Activated CD4-positive, alpha-beta T cell treated with anti-CD3 and anti-CD28 coated beads, Interleukin-2, amount 10 ng/mL, durations not matched to agents 7 days and 5 days (primary cell): ENCODE measurements at places on chromosomes 4 and X. TPM values are rescaled to one million over a fixed set of nuclear protein-coding genes. Genes with fewer than 3 reads are reported as not detected.

Gene NWD2
- total RNA-seq: not detected

GRCh38 chr4:11494232-11494631, 65.5 kb upstream of the HS3ST1 start:
- no peak for DNase-seq

GRCh38 chrX:135256923-135257322, 5.1 kb downstream of the ETDA start:
- no peak for DNase-seq

DNA sequence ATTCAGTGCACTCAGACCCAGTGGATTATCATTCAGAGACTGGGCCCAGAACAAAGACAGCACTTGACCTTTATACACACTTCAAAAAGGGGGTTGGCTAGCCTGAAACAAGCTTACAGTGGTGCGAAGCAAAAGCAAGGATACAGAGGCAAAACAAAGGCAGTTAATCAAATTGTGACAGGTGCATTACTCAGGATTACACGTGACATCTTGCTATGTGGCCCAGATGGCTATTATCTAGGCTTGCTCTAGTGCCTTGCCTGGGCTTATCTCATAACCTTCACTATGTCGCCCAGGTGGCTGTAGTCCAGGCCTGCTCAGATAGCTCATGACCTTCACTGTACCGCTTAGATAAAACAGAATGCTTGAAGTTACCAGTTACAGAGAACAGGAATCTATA, 1092.1 kb upstream of the PRKX start:
- no peak for DNase-seq
